Activated CD8-positive, alpha-beta memory T cell treated with anti-CD3 and anti-CD28 coated beads for 1 hour (primary cell): ENCODE measurements at places on chromosomes 16 and 17.

DNA sequence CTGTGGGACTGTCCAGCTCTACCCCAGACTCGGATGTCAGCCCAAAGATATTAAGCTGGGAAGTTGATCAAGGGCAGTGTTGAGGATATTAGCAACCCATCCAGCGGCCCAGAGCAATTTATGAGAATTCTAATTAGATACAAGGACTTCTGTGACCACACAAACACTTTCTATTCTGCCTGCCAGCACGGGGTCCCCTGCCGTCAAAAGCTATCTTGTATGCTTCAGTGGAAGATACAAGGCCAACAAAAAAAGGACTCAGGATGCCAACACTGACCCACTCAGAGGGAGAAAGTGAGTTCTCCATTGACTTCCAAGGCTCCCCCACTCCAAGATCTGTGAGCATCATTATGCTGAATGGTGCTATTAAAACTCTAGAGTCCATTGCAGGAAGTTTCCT is 390.7 kb downstream of the GRIN2A start:
- no peak for DNase-seq

DNA sequence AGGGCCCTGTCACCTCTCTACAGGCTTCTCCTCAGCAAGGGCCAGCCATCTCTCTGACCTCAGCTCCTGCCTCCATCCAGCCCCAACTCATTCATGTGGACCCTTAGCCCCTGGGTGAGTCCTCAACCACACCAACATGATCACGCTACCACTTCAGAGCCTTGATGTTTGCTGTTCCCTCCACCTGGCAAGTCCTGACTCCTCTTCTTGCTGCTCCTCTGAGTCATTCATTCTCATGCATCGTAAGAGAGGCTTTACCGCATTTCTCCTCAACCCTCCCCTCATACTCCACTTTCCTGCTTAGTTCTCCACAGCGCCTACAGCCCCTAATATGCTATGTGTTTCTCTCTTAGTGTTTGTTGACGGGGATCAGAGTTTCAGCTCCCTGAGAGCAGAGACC is 99.9 kb downstream of the C17orf67 start:
- no peak for DNase-seq

DNA sequence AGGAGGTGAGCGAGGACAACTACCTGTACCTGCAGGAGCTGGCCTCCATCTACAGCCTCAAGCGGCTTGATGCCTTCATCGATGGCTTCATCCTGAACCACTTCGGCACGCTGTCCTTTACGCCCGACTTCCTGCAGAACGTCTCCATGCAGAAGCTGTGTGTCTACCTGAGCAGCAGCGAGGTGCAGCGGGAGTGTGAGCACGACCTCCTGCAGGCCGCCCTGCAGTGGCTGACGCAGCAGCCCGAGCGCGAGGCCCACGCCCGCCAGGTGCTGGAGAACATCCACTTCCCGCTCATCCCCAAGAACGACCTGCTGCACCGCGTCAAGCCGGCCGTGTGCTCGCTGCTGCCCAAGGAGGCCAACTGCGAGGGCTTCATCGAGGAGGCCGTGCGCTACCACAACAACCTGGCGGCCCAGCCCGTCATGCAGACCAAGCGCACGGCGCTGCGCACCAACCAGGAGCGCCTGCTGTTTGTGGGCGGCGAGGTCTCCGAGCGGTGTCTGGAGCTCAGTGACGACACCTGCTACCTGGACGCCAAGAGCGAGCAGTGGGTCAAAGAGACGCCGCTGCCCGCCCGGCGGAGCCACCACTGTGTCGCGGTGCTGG is 9.0 kb downstream of the KLHL36 start:
- DNase-seq: no peak

DNA sequence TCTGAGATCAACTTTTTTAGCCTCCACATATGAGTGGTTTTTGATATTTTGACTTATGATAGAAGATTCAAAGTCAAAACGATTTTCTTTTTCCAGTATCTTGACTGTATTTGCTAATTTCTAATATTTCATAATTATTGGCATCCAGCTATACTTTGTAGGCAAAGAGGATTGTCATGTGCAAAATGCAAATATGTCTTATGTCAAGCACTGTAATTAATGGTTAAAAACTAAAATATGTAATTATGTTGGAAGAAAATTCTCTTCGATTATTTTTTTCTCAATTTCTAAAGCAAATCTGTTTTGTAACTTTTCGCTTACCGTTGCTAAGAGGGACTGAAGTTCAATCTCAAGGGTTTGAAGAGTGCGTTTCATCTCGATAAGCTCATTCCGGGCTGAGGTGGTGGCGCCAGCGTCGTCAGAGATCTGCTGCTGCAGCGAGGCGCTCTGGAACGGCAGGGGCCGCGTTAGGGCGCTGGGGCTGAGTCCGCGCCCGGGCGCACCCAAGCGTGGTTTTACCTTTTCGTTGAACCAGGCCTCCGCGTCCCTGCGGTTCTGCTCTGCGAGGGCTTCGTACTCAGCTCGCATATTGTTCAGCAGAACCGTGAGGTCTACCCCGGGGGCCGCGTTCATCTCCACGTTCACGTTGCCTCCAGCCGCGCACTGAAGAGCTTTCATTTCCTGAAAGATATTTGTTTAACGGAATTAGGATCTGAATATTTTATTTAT is 3.0 kb downstream of the KRT27 start:
- DNase-seq: no peak

DNA sequence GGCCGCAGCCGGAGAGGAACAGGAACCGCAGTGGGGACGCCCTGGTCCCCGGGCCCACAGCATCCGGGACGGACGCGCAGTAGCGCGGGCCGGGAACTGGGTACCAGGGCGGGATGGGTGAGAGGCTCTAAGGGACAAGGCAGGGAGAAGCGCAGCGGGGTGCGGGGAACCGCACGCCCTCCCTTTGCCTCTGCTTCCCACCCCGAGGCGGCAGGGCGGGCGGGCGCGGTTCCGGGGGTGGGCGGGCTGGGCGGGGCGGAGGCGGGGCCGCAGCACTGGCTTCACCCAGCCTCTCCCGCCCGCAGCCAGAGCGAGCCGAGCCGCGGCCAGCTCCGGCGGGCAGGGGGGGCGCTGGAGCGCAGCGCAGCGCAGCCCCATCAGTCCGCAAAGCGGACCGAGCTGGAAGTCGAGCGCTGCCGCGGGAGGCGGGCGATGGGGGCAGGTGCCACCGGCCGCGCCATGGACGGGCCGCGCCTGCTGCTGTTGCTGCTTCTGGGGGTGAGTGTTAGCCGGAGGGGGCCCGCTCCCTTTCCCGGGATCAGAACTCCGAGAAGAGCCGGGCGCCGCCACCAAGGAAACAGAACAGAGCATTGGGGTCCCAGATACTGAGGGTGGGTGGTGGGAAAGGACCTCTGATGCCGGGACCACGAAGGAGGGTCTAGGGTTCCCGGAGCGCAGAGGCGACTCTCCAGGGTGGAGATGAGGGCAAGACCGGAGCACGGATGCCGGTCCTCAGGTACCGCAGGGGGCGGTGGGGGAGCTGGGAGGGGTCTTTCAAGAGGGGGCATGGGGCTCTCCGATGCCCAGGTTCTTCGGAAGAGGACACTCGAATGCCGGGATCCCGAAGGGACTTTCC is at the start of gene NGFR:
Gene NGFR, plus strand, starts transcription at position 308 of the 856 bp plus-strand sequence. Its CDS starts 125 bp downstream, at position 433.
- no peak for DNase-seq

- DNase-seq: no peak
Observed at GRCh38 chr17:43935926-43936261, 6.4 kb downstream of the PPY start.

GRCh38 chr17:48620461-48621139 is 5.5 kb upstream of the HOXB8 start:
- no peak for DNase-seq

DNA sequence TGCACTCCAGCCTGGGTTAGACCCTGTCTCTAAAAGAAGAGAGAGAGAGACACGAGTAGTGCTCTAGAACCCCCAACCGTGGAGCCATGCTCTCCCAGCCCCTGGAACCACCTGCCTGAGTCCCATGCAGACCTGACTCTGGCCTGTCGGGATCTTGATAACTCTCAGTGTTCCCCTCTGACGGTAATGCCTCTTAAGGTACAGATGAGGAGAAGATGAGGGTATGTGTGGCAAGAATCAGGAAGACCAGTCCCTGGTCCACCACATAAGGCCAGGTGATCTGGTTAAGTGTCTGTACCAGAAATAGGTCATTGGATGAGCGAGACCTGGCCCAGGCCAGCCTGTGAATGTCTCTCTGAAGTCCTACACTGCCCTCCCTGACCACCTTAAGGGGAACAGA is 18.4 kb downstream of the OSBPL7 start:
- DNase-seq: no peak

- no peak for DNase-seq
Observed at GRCh38 chr16:17329391-17329790, 141.4 kb downstream of the XYLT1 start.

DNA sequence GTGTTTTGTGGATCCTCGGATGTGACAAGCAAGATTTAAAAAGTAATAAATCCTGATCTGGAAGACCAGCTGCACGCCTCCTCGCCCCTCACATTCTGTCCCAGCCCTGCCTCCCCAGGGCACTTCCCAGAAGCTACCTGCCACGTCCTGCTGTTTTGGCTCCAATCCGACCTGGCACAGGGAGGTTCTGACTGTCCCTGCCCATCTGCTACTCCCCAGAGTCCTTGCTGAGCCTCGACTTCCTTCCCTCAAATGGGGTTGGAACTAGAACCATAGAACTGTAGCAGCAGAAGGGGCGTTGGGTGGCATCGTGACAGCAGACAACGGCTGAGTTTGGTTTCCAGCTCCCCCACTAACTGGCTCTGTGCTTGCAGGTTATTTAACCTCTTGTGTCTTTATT is 71.7 kb downstream of the RPH3AL start:
- no peak for DNase-seq

DNA sequence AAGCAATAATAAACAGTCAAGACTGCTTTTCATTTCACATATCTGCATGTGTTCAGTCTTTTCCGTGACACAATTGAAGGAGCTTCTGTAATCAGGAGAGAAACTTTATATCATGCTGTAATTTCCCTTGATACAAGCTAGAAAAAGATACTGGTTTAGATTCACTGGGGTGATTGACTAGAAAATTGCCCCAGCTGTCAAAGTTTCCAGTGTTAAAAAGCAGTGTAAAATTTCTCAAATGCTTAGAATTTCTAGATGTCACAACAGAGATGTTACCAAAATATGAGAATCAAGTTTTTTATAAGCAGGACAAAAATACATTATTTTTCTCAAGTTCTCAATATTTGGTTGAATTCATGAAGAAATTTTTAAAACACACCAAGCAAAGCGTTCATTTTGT is 292.4 kb upstream of the HSBP1 start:
- no peak for DNase-seq

DNA sequence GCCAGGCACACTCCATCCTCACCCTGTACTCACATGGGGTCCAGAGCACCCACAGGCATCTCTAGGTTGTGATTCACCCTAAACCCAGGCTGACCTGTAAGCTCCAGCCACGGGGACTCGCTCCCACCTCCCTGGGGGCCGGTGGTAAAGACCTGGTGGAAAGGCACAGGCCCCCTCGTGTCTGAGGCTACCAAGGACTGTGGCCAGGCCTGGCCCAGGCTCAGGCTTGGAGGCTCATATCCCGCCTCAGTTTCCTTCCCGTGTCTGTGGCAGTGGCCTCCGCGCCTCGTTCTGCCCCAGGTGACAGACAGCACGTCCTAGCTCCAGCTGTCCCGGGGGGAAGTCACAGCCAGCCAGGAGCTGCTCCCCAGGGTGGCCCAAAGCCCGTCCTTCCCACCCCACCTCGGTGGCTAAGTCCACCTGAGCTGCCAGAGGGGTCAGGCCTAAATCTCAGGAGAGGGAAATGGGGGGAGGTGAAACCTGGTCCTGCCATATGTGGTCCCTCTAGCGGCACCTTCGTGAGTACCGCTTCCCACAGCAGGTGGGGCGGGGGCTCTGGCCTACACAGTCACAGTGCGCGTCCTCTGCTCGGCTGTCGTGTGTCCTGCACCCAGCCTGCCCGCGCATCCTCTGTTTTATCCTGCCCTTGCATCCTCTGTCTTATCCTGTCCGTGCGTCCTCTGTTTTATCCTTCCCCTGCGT is 12.6 kb downstream of the CDH15 start:
- DNase-seq: no peak

DNA sequence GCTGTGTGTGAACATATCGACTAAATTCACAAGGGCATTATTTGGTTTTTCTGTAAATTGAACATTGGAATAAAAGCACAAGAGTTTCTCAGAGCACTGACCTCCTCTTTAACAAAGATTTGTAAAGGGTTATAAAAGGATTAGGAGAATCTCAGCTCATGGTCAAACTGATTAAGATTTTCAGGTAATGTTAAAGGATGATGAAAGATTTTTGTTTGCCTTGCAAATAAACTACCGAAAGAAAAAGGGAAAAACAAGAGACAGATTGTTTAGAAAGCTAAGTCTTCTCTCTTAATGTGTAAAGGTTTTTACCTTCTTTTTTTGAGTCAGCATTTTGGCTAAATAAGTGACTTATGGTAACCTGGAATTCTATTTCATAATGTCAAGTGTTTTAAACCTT is 47.6 kb upstream of the MED9 start:
- DNase-seq: no peak

- DNase-seq: peak; percentile 12
Observed at GRCh38 chr16:80526418-80527061, 14.3 kb upstream of the DYNLRB2 start.

GRCh38 chr16:59385491-59385890 is 651.4 kb upstream of the GOT2 start:
- no peak for DNase-seq

DNA sequence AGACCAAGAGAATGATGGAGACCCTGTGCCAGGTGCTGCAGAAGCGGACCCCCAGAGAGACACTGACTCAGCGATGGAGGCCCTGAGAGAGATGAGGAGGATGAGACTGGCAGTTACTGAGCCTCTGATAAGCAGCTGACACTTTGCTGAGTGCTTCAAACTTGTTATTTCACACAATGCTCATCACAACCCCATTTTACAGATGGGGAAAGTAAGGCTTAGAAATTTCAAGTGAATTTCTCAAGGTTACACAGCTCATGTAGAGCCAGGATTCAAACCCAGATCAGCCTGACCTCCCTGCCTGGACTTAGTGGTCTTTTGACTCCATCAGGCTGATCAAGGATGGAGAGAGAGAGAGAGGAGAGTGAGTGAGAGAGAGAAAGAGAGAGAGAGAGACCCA is 27.2 kb downstream of the MRM1 start:
- DNase-seq: no peak

- DNase-seq: no peak
Observed at GRCh38 chr17:53950207-53950857, 127.6 kb downstream of the KIF2B start.

GRCh38 chr17:5431949-5432556 is 6.9 kb downstream of the C1QBP start:
- DNase-seq: no peak

- no peak for DNase-seq
Observed at GRCh38 chr17:61461967-61462718, 9.9 kb downstream of the TBX4 start.

DNA sequence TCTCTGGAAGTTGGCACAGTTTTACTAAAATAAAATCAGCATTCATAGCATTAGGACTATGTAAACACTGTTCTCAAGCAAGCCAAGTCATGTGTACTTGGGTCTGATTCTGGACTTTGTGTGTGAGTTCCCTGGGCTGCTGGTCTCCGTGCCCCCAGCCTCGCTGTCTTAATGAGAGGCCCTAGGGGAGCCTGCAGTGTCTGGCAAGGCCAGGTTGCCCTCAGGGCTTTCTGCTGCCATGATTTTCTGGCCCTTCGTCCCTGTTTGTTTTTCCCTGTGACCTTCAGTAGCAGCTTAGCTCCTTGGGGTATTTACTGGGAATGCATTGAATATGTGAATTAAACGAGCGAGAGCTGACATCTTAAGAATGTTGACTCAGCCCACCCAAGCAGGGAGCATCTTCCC is 161.8 kb downstream of the RPTOR start:
- DNase-seq: no peak
